ENCODE measurements at places on chromosomes 13 and 19. TPM values are rescaled to one million over a fixed set of nuclear protein-coding genes. Genes with fewer than 3 reads are reported as not detected.

The FIZ1 gene
- 16.0 TPM for total RNA-seq

The PINLYP gene
- 15.6 TPM for total RNA-seq

The IZUMO2 gene
- total RNA-seq: not detected

The EPN1 gene
- 55.3 TPM for total RNA-seq

The ACP7 gene
- total RNA-seq: not detected

The PVR gene
- total RNA-seq: 4.2 TPM

The FGF14 gene
- 0.03 TPM for total RNA-seq

The HNRNPL gene
- total RNA-seq: 455 TPM

The PRR36 gene
- total RNA-seq: 0.78 TPM

The ZNF83 gene
- 92.4 TPM for total RNA-seq

GRCh38 chr19:16034958-16035560 lies 41.2 kb upstream of the TPM4 start:
- DNase-seq: no peak

- DNase-seq: no peak
These were observed 7.2 kb downstream of the FUT5 start for GRCh38 chr19:5863030-5863665.

DNA sequence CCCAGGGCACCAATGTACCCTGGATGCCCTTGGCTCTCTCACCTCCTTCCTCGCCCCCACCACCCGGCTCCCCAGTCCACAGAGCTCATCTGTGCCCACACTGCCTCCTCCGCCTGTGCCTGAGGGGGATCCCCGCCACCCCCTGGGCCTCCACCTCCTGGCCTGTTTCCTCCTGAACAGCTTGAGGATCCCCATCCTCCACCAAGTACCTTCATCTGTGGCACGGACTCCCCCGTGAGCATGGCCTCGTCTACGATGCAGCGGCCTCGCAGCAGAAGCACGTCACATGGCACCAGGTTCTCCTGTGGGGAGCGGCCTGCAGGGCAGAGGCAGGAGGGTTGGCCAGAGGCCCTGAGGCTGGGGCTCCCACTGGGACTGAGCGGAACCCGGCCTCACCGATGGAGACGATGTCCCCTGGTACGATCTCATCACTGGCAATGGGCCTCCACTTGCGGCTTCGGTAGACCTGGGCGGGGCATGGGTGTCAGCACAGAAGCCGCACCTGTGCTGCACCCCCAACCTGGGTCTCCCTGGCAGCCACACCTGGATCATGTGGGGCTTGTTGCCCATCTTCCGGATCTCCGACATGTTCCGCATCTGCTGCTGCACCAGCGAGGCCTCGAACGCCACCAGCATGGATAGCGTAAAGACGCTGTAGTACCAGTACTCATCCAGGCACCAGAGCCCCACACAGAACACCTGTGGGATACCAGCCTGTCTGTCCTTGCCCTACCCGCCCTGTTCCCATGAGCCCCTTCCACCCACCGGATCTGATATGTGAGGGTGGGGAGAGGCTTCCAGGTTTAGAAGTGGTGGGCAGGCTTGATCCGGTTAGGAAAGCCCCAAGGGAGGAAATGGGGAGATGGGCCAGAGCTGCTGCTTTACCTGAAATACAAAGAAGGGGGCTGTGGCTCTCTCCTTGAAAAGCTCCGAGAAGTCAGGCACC lies 6.8 kb downstream of the ATP13A1 start:
- DNase-seq: no peak

GRCh38 chr19:33233056-33233873 lies 7.6 kb upstream of the SLC7A10 start:
- no peak for DNase-seq

GRCh38 chr13:49693191-49693733 lies 2.0 kb upstream of the EBPL start:
- DNase-seq: no peak

DNA sequence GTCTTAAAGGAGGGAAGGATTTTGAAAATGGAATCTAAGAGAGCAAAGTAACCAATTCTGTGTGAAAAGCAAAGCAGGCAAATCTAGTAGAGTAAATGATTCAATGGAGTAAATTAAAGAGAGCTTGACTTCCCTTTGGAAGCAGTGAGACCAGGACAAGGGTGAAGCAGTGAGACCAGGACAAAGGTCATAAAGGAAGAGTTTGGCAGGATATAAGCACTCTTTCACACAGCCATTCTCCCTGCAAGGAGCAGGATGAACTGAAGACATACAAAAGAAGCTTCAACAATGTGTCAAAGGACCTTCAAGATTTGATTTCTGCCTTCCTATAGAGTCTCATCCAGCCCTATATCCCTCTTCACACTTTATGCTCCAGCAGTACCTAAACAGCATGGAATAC lies 123.8 kb downstream of the ENOX1 start:
- no peak for DNase-seq

GRCh38 chr19:594265-594870 lies 4.7 kb downstream of the HCN2 start:
- DNase-seq: no peak

- no peak for DNase-seq
These were observed 1645.6 kb upstream of the MIR17HG start for GRCh38 chr13:89701913-89702312.

DNA sequence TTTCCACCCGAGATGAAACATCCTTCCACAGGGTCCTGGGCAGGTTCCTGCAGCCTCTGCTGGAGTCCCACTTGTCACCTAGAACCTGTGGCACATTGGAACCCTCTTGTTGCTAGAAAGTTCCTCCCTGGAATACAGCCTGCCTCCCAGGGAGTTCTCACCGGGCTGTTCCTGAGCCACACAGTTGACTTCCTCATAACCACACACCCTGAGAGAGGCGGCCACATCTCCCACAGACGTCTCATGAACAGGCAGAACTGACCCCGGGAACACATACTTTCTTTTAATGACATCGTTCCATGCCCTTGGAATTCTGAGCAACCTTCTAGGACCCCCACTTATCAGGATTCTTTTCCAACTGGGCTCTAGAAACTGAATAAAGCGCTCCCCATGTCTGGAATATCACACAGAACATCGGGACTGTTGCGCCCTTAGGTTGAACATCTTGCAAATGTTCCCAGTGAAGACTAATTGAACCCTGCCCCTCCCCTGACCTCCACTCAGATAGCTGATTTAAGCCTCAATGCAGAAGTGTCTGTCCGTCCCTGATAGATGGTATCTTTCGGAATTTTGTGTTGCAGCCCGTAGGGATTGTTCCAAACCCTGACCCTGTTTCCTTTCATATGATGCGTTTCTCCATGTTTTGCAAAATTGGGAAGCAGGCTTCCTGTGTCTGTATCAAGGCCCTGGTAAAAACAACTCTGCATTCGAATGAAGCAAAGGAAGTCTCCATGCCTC lies 91.1 kb downstream of the RAB20 start:
- no peak for DNase-seq

GRCh38 chr19:43479961-43480561 lies 14.7 kb upstream of the LYPD3 start:
- no peak for DNase-seq

DNA sequence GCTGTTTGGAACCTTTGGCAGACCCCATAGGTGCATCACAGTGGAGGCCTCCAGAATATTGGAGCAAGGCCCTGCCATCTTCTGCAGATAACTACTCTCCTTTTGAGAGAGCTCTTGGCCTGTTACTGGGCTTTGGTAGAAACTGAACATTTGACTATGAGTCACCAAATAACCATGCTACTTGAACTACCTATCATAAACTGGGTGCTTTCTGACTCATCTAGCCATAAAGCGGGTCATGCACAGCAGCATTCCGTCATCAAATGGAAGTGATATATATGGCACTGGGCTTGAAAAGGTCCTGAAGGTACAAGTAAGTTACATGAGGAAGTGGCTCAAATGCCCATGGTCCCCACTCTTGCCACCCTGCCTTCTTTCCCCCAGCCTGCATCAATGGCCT lies 782.5 kb upstream of the SLITRK6 start:
- DNase-seq: no peak

GRCh38 chr19:44662691-44663385 lies 8.4 kb upstream of the CEACAM19 start:
- no peak for DNase-seq

DNA sequence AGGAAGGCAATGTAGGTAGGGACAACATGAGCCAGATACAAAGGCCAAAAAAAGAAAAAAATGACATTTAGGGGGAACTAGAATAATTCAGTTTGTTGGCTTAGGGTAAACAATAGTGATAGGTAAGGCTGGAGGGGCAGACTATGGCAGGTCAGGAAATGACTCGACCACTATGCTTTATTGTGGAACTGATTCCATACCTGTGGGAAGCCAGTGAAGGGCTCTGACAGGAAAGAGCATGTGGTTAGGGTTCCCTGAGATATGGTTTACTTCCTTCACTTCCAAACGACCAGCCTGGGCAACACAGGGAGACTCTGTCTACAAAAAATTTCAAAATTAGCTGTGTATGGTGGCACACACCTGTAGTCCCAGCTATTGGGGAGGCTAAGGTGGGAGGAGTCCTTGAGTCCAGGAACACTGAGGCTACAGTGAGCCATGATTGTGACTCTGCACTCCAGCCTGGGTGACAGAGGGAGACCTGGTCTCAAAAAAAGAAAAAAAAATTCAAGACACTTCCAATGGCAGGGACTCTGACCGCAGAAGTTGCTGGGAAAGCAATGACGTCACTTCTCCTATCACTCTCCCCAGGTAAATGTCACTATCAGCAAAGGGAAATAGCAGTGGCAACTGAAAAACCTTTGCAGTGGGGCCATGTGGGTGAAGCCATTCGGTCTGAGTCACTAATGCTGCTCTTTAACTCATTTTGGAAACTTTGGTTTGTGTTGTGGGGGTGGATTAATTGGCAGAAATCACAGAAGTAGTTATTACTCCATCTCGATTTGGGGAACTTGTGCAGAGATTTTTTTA lies 192.8 kb upstream of the TSC22D1 start:
- DNase-seq: no peak

DNA sequence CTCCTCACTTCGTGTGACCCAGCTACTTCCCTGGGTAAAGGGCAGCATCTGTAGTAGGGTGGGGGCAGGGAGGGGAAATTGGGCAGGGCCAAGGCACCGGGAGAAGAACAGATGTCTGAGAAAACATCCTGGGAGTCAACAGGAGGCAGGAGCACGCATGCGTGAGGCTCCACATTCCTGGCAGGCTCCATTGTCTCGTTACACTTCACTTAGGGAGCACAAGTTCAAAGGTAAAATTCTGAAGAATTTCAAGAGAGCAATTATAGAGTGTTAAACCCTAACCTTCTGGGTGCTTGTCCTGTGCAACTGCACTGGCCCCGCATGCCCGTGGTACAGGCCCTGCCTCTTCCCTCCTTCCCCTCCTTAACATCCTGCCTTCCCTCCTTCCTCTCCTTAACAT lies 79.6 kb upstream of the POMP start:
- no peak for DNase-seq

DNA sequence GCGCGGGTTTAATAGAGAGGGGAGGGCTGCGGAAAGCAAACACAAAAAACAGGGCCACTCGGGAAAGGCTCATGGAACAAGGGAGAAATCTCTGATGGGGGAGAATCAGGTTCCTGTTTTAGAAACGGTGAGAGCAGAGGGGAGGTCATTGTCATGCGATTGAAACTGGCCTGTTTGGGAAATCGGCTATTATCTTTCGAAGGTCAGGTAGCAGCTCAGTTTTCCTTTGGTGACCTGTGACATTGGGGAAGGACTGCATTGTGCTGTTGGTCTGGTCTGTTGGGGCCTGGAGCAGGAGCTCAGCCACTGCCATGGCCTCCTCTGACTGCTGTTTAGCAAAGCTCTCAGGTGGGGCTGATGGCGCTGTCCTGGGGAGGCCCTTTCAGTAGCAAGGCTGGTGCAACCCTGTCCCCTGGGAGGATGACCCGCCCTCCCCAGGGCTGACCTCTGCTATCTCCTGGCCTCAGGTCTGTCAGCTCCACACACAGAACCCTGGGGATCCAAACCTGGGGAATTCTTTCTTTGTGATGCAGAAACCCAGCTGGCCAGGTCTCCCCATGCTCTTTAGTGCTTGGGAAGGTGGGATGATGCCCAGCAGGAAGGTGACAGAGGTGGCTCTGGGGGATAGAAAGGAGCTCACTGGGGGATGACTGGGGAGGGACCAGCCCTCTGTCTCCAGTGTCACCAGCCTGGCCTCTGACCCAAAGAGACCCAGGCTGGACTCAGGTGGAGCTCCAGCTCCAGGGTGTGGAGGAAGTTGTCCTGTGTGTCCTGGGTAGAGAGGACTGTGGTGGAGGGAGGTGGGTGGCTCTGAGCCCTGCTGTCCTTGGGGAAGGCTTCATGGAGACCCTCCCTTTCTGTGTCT lies 21.2 kb upstream of the CD177 start:
- no peak for DNase-seq

GRCh38 chr13:97856304-97856675 lies 97.2 kb upstream of the IPO5 start:
- no peak for DNase-seq

GRCh38 chr19:2735374-2735773 lies 4.4 kb downstream of the SLC39A3 start:
- DNase-seq: no peak

GRCh38 chr13:89749888-89750287 lies 1597.6 kb upstream of the MIR17HG start:
- DNase-seq: no peak

Data from activated naive CD8-positive, alpha-beta T cell treated with anti-CD3 and anti-CD28 coated beads, Interleukin-2, amount 10 ng/mL, durations not matched to agents 7 days and 5 days (primary cell).